Naive B cell (primary cell): ENCODE measurements at places on chromosomes 13 and 19. TPM values are rescaled to one million over a fixed set of nuclear protein-coding genes. Genes with fewer than 3 reads are reported as not detected.

- no peaks in the 10 kb centered on the region for H3K36me3 ChIP-seq
- H3K4me3 ChIP-seq = no peak overlapping the region
- H3K27me3 ChIP-seq = no peaks in the 10 kb centered on the region
- H3K27ac ChIP-seq = no peak overlapping the region
- H3K4me1 ChIP-seq = no peaks in the 10 kb centered on the region
- no peak for DNase-seq
Observed at GRCh38 chr13:44465318-44465717, 91.7 kb downstream of the SERP2 start.

GRCh38 chr19:13029893-13030292, 34.6 kb downstream of the NFIX start:
- peaks cover 16% of the 10 kb centered on the region for H3K27me3 ChIP-seq
- H3K36me3 ChIP-seq = no peaks in the 10 kb centered on the region
- H3K4me3 ChIP-seq = no peak overlapping the region
- no peak for DNase-seq

DNA sequence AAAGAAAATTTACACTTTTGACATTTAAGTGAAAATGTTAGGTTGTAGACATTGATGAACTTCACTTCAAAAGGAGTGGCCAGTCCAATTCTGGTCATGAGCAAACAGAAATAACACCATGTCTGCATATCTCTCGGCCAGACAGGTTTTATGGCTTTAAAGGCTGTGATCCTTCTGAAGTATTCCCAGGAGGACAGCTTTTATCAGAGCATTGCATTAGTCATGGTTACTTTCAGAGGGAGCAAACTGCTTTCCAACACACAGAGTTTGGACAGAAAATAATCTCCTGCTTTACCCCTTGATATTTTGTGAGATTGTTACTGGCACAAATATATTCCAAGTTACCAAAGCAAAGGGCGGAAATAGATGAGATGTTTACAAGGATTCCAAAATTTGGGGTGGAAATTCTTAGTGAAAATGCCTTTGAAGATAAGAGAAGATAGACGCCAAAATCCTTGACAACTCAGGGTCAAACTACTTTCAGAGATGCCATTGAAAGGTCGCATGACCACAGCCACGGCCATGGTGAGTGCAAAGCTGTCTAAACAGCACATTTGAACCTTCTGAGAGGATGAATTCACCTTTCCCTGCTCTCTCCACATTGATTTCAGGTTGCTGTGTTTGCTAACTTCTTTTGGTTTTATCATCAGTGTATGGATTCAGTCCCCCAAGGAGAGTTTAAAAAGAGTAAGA, 584.5 kb upstream of the SGCG start:
- no peaks in the 10 kb centered on the region for H3K27me3 ChIP-seq
- no peaks in the 10 kb centered on the region for H3K4me1 ChIP-seq
- H3K27ac ChIP-seq = no peak overlapping the region

GRCh38 chr13:50912851-50913250, 3.3 kb downstream of the RNASEH2B start:
- DNase-seq = no peak
- H3K27me3 ChIP-seq = no peaks in the 10 kb centered on the region
- no peak overlapping the region for H3K27ac ChIP-seq
- H3K4me1 ChIP-seq = peaks cover 80% of the 10 kb centered on the region
- H3K4me3 ChIP-seq = no peak overlapping the region

GRCh38 chr13:98203646-98204326, 26.7 kb upstream of the RNF113B start:
- no peak for DNase-seq
- no peak overlapping the region for H3K27ac ChIP-seq
- no peak overlapping the region for H3K4me3 ChIP-seq
- H3K27me3 ChIP-seq = peaks cover 7% of the 10 kb centered on the region
- H3K4me1 ChIP-seq = no peaks in the 10 kb centered on the region
- no peaks in the 10 kb centered on the region for H3K36me3 ChIP-seq

RNF17 gene
- polyA plus RNA-seq = not detected

TINCR gene
- 0.08 TPM for polyA plus RNA-seq

SIGLEC10 gene
- polyA plus RNA-seq = 75.2 TPM
